Left renal pelvis (tissue), 4 donors: ENCODE measurements at places on chromosomes 3 and 15. TPM values are rescaled to one million over a fixed set of nuclear protein-coding genes. Genes with fewer than 3 reads are reported as not detected.

- no peak for DNase-seq
These were observed 19.9 kb upstream of the ALPK3 start for GRCh38 chr15:84797212-84797611.

- no peak for DNase-seq
These were observed 3.8 kb downstream of the SUCNR1 start for GRCh38 chr3:151877269-151877668.

DNA sequence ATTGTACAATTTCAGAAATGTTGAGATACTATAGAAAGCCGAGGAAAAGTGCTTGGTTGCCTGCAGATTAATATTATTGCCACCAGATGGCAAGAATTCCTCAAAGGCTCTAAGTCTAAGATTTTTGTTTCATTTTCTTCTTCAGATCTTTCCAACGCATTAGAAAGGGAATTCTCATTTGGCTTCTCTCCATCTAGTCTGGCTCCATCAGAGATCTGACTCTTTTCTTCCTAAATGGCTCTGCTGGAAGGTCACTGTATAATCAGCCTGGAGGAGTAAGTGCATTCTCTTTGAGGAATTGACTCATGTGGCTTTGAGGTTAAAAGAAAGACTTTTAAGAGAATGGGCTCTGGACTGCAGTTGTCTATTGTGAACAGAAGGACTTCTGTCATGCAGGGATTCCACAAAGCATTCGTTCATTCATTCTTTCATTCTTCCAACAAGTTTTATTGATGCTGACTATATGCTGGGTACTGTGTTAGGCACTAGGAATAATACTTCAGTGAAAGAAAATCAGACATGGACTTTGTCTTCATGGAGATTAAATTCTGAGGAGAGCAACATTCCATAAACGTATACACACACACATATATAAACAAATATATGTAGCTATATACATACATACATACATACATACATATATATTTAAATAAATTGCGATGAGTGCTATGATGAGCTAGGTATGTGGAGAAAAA lies 55.3 kb downstream of the SLC28A2 start:
- DNase-seq, result no peak

GRCh38 chr3:17055374-17056276 lies 170.9 kb downstream of the PLCL2 start:
- no peak for DNase-seq

DNA sequence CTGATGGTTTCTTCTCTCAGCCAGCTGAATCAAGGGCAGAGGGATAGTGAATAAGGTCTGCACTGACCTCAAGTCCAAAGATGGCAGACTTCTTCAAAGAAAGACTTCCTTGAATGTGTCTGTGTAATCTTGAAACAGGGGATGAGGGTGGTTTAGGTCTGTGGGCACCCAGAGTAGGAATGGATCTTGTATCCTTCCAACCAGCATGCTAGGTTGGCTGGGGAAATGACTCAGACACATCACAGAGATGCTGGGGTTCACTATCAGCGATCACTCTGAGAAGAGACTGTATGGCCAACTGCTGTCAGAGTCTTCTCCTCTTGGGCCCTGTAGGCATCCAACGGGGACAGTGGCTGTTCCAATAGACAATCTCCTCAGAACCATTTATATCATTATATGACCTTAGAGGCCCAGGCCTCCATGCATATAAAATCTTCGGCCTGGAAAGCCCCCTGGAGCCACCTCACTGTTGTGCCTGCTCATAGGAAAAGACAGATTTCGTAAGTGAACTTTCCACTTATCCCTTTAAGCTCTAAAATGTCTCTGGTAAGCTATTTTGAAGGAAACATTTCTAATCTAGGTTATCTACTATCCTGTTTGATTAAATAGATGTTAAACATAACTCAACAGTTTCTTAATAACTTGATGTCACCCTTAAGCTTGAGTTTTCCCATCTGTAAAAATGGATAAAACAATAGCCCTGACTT lies 58.5 kb downstream of the TIPARP start:
- DNase-seq, result no peak

DNA sequence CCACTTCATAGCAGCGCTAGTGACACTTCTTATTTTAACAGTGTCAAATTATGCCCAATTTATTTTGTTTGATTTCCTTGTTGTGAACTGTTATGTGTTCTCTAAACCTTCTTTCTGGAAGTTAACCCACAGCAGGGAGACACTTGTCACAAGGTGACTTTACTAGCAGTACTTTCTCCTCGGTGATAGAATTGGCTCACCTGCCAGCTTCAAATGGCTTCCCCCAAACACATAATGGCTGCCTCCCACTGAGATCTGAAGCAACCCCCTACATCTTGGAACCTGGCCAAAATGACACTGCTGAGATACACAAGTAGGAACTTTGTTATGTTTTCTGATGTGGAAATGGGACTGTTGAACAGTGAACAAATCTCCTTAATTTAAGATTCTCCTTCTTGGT lies 238.8 kb upstream of the DPH6 start:
- DNase-seq, result no peak

- DNase-seq, result no peak
These were observed 26.2 kb downstream of the NME9 start for GRCh38 chr3:138303474-138303873.

DNA sequence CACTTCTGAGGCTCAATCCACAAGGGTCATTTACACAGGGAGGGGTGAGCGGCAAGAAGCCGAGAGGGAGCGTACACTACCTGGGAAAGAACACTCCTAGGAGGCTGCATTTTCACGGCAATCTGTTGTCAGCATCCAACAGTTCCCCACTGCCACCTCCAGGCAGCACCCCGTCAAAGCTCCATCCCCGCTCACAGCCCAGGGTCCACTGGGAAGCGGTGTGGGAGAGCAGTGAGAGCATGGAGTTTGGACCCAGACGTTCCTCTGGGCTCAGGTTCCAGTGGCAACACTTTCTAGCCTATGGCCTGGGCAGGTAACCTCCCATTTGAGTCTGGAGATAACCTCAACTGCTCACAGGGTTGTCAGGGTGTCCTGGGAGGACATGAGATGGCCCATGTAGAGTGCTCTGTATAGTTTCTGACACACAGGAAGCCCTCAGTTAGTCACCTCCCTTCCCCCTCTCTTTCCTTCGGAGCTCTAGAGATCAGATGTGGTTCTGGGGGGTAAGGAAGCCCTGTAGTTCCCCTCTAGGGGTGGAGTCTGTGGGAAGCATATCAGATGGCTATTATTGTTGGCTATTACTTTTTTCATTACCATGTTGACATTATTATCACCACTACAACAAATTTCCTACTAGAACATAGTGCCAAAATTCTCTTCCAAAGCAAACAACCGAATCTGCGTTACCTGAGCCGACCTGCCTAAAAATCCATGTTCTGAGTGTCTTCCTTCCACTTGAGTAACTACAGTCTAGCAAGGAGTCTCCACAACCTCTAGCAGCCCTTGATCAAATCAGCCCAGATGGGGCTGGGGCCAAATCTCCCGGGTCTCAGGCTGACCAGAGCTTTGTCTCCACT lies 29.1 kb downstream of the RUVBL1 start:
- no peak for DNase-seq

Gene EPHB3
- polyA plus RNA-seq, result 24.2 TPM

Gene GNAI2
- 218 TPM for polyA plus RNA-seq

Gene CDHR4
- not detected for polyA plus RNA-seq
